Activated CD4-positive, alpha-beta T cell treated with anti-CD3 and anti-CD28 coated beads for 36 hours (primary cell): ENCODE measurements at places on chromosomes 6 and 20. TPM values are rescaled to one million over a fixed set of nuclear protein-coding genes. Genes with fewer than 3 reads are reported as not detected.
A peak's percentile ranks its signal among the peaks of the same experiment; 100 is the strongest.

The FKBP1A gene
- 265 TPM for total RNA-seq

The UBE3D gene
- total RNA-seq: 7.1 TPM

The WASF1 gene
- 4.6 TPM for total RNA-seq

The ISM1 gene
- total RNA-seq: 0.48 TPM

The VSX1 gene
- total RNA-seq: not detected

The OR2H1 gene
- not detected for total RNA-seq

The CALHM5 gene
- not detected for total RNA-seq

The MYB gene
- 29.2 TPM for total RNA-seq

The APOM gene
- total RNA-seq: 4.0 TPM

The NT5E gene
- 3.8 TPM for total RNA-seq

The RAB44 gene
- 0.05 TPM for total RNA-seq

The LPA gene
- not detected for total RNA-seq

- no peaks in the 10 kb centered on the region for H3K36me3 ChIP-seq
- H3K4me1 ChIP-seq: no peaks in the 10 kb centered on the region
- no peak for DNase-seq
- H3K27me3 ChIP-seq: no peaks in the 10 kb centered on the region
- no peak overlapping the region for H3K4me3 ChIP-seq
- H3K27ac ChIP-seq: no peak overlapping the region
Observed at GRCh38 chr6:11969092-11969491, 43.0 kb upstream of the HIVEP1 start.

- no peak for DNase-seq
- H3K27me3 ChIP-seq: peaks cover 37% of the 10 kb centered on the region
- H3K4me1 ChIP-seq: peaks cover 1% of the 10 kb centered on the region
- H3K36me3 ChIP-seq: no peaks in the 10 kb centered on the region
- no peak overlapping the region for H3K27ac ChIP-seq
- H3K4me3 ChIP-seq: no peak overlapping the region
Observed at GRCh38 chr20:46137816-46138215, 19.7 kb downstream of the CD40 start.

GRCh38 chr6:161169035-161169434, 104.8 kb downstream of the AGPAT4 start:
- H3K27ac ChIP-seq: no peak overlapping the region
- H3K4me3 ChIP-seq: no peak overlapping the region
- no peak for DNase-seq
- no peaks in the 10 kb centered on the region for H3K4me1 ChIP-seq

DNA sequence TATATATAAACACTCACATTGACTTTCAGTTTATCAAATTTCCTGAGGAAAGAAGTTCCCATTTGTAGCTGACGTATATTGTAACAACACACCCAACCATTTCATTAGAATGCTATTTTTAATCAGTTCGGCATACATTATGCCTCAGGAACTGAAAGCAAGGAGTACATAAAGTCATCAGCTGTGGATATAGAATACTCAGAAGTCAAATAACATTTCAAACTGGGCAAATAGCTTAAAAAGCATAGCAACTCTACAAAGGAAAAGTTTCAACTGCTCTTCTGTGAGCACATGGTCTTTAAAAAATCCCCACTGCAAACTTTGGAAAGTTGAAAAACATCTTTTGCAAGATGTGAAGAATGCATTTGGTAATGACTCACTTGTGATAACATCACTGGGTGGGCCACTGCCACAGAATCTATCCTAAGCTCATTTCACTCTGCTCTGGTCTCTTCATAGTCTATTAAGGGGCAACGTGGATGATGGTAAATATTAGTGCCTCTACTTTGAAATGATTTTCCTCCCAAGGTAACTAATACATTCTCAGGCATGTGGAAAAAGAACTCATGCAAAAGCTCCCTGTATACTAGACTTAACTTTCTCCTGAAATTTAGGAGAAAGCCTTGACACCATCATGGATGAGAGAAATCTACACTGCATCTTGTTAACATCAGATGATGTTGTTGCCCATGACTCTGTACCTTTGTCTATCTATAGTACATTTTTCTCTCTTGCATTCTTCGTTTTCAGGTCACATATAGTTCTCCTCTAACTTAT, 49.2 kb downstream of the FYN start:
- peak; percentile 49 for DNase-seq
- H3K27me3 ChIP-seq: no peaks in the 10 kb centered on the region
- peak overlapping the region; percentile 97 for H3K27ac ChIP-seq
- peaks cover 55% of the 10 kb centered on the region for H3K36me3 ChIP-seq

- DNase-seq: no peak
- H3K27ac ChIP-seq: no peak overlapping the region
- no peak overlapping the region for H3K4me3 ChIP-seq
- peaks cover 15% of the 10 kb centered on the region for H3K27me3 ChIP-seq
Observed at GRCh38 chr6:25694366-25694765, 42.4 kb downstream of the SCGN start.

- peak overlapping the region; percentile 90 for H3K27ac ChIP-seq
- peaks cover 92% of the 10 kb centered on the region for H3K4me1 ChIP-seq
- no peaks in the 10 kb centered on the region for H3K27me3 ChIP-seq
- H3K4me3 ChIP-seq: peak overlapping the region; percentile 60
- H3K36me3 ChIP-seq: peaks cover 40% of the 10 kb centered on the region
Observed at GRCh38 chr6:142857233-142857761, 87.7 kb downstream of the HIVEP2 start.

GRCh38 chr6:9192405-9192909, 757.1 kb upstream of the SLC35B3 start:
- no peaks in the 10 kb centered on the region for H3K36me3 ChIP-seq
- H3K27ac ChIP-seq: no peak overlapping the region
- H3K4me1 ChIP-seq: no peaks in the 10 kb centered on the region
- no peak overlapping the region for H3K4me3 ChIP-seq

DNA sequence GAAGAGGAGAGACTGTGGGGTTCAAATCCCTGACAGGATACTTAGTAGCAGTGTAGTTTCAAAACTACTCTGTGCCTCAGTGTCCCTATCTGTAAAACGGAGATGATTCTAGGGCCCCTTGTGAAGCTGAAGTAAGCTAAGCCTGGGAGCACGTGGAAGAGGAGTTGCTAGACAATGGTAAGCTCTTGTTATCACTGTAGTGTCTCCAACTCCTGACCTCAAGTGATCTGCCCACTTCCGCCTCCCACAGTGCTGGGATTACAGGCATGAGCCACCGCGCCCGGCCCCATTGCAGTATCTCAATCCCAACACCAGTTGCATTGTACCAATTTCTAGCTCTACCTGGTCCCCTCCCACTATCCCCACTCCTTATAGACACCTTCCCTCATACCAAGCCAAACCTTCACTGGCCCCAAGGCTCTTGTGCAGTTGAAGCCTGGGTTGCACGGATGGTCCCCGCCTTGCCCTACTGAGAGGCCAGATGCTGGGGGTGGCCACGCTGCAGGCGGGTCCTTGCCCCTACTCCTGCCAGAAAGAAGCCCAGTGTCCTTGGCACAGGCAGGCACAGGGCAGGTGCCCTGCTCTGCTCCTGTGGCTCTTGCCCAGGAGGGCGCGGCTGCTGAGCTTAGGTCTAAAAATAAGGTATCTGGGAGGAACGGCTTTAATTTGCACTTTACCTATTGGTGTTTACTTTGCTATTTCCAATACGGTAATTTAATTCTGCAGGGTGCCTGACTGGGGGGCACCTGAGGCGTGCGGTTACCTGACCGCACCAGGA, 118.1 kb downstream of the VEGFA start:
- H3K4me3 ChIP-seq: no peak overlapping the region
- peaks cover 5% of the 10 kb centered on the region for H3K4me1 ChIP-seq
- DNase-seq: no peak
- no peaks in the 10 kb centered on the region for H3K36me3 ChIP-seq
- H3K27ac ChIP-seq: no peak overlapping the region

GRCh38 chr20:63132715-63133471, 83.0 kb downstream of the YTHDF1 start:
- H3K27ac ChIP-seq: no peak overlapping the region
- DNase-seq: peak; percentile 4
- H3K27me3 ChIP-seq: peaks cover 13% of the 10 kb centered on the region
- H3K4me1 ChIP-seq: no peaks in the 10 kb centered on the region

DNA sequence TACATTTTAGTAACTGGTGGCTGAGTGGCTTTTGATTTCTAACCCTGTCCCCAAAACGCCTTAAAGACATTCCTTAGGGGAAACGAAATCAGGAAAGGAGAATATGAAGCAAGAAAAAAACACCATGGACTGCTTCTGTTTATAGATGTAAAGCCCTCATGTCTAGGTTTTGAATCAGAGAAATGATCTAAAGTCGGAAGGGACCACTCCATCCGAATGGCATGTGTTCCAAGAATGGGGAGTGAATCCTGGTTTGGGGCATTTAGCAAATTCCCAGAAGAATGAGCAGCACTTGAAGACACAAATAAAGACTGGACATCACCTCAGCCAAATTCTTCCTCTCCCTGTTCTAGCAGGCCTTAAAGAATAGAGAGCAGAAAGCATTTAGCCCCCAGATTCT, 65.6 kb downstream of the CAP2 start:
- H3K27me3 ChIP-seq: peaks cover 18% of the 10 kb centered on the region
- H3K27ac ChIP-seq: no peak overlapping the region
- H3K4me1 ChIP-seq: no peaks in the 10 kb centered on the region
- no peak overlapping the region for H3K4me3 ChIP-seq

GRCh38 chr6:144843701-144844100, 558.6 kb downstream of the UTRN start:
- H3K36me3 ChIP-seq: peaks cover 13% of the 10 kb centered on the region
- H3K27me3 ChIP-seq: no peaks in the 10 kb centered on the region
- no peak overlapping the region for H3K27ac ChIP-seq
- DNase-seq: no peak
